ENCODE measurements at places on chromosomes 11 and 22.

- peak; percentile 26 for DNase-seq
These were observed 68.2 kb downstream of the CASP12 start for GRCh38 chr11:104830080-104830479.

GRCh38 chr11:17601256-17601671, 54.2 kb downstream of the OTOG start:
- DNase-seq, result no peak

- DNase-seq, result no peak
These were observed 12.4 kb upstream of the NUP160 start for GRCh38 chr11:47860536-47860935.

GRCh38 chr11:10952872-10953271, 95.0 kb upstream of the ZBED5 start:
- no peak for DNase-seq

- no peak for DNase-seq
These were observed 29.4 kb downstream of the PACSIN2 start for GRCh38 chr22:42985531-42985905.

DNA sequence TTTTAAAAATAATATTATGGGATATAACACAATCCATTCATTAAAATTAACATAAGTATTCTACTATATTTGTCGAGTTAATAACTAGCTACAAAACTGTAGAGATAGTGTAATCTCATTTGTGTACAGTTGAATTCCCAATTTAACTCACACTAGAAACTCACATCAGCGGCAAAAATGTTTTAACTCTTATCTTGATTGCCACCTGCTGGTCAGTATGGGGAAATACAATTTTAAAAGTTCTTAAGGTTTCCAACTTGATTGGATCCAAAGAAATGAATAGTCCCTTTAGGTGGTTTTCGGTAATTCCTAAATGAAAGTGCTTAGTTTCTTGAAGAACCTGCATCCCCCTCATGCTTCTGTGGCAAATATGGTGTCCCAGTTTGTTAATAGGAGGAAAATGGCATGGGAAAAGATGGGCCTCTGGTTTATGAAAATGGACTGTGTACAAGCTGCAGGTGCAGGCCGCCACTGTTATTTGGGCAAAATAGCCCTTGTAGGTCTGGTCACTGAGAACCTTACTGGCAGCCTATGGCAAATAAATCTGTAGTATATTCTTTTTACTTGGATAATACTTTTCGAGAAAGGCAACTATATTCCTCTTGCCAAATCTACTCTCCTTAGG, 33.7 kb upstream of the SLC17A6 start:
- DNase-seq, result peak; percentile 50
